SW480 (cell line): ENCODE measurements at places on chromosomes 7 and 10.
A peak's percentile ranks its signal among the peaks of the same experiment; 100 is the strongest.

- DNase-seq = no peak
Measured at GRCh38 chr7:123305840-123306375, 106.1 kb upstream of the SLC13A1 start.

GRCh38 chr10:60666221-60666620 lies 112.1 kb upstream of the CDK1 start:
- no peak for DNase-seq

- peak; percentile 36 for DNase-seq
Measured at GRCh38 chr7:105920766-105921165, 42.3 kb upstream of the CDHR3 start.

DNA sequence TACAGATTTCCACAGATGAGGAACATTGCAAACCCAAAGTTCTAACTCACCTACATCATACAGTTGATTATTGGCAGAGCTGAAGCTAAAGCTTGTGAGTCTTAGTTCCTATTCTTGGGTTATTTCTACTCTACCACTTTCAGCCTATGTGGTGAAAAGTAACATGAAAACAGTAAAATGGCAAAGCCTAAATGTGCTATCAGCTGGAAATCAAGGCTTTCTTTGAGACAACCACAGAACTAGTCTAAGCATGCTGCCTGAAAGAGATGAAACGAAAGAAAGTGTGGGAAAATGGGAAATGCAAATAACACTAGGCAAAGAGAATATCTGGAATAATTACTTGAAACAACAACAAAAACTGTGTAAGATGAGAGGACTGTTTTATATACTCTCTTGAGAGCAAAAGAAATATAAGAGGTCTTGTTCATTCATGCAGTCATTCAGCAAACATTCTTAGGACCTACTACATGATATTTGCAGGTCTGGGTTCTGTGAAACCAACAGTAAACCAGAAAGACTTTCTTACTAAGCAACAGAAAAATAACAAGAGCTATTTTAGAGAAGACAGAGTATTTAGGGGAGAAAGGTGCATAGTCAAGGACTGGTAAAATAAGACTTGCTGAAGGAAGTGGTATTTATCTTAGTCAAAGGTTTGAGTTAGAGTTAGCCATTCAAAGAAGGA lies 437.1 kb downstream of the HTR7 start:
- no peak for DNase-seq

GRCh38 chr10:90930971-90931871 lies 10.3 kb upstream of the ANKRD1 start:
- DNase-seq = peak; percentile 87
